HL-60 (cell line): ENCODE measurements at places on chromosomes 12 and 14.
A peak's percentile ranks its signal among the peaks of the same experiment; 100 is the strongest.

DNA sequence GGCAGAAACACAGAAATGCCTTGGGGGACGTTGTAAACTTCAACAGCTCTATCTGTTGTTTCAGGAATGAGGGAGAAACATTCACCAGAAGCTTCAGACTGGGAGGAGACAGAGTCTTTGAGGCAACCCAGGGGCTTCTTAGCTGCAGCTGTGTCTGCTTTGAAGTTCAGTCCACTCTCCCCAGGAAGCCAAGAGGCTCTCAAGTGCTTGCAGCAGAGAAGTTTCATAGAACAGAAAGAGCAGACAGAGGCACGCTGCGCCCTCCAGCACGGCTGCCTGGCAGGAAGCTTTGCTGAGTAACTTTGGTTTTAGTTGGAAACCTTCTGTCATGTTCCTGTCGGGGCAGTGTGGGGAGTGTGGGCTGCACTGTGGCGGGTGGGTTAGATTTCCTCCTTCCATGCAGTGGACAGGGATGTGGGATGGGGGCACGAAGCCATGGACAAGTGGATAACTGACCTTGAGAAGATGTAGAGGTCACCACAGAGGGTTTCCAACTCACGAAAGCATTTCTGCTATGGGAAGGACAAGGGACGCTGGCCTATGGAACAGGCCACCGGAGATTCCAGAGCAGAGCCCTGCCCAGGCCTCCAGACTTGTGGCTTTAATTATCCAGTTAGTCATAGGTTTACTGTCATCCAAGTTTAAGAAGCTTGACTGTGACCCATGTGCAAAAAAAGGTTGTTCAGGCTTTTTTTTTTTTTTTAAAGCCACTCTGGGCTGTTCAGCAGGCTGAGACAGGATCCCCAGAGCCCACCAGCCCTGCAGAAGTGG lies 107.7 kb downstream of the ARF6 start:
- peak; percentile 60 for DNase-seq

DNA sequence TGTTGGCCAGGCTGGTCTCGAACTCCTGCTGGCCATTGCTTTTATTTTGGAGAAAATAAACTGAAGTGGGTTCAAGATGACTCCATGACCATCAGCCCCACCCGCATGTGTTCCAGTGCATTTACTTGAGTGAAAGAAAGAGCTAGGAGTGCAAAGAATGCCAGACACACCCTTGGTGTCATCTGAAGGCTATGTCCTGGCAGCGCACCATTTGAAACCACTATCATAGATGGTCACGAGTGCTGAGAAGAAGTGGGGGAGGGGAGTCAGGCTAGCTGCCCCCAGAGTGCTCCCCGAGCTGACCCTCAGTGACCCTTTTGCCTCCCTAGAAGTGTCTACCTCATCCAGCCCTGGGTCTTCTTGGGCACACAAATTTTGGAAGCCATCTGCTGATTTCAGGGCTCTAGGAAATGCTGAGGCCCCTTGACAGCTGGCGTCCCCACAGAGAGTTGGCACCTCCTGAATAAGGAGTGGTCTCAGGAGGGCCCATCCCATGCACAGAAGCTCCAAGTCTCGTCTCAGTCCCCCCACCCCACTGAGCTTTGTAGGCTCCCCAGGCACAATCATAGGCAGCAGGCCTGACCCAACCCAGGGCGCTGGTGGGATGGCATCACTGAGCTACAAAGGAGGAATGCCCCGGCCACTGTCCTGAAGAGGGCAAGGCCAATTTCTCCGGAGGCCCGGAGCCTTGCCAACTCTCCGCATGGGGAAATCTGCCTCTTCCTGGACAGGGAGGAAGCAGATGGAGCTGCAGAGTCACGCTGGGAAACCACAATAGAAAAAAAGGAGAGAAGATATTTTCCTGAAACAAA lies 28.0 kb downstream of the PXN start:
- no peak for DNase-seq

DNA sequence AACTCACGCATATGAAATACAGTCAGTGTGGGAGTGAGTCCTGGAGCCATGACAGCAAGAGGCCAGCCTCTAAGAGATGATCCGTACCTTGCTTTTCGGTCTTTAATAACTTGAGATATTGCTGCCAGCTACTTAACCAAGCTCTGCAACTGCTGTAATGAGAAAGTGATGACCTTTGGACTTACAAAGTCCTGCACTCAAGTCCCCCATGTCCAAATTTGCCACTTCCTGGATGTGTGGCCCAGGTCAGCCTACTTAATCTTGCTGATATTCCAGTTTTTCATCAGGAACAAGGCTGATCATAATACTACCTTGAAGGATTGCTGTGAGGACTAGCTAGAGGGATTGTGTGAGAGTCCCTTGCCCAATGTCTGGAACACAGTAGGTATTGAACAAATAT lies 33.8 kb upstream of the DUSP6 start:
- DNase-seq, result no peak

- DNase-seq, result peak; percentile 38
Measured at GRCh38 chr12:4215229-4216186, 58.1 kb upstream of the CCND2 start.
